ENCODE measurements at places on chromosomes 1 and 21.
A peak's percentile ranks its signal among the peaks of the same experiment; 100 is the strongest.

- DNase-seq, result no peak
Observed at GRCh38 chr1:42690477-42691156, 8.4 kb downstream of the YBX1 start.

DNA sequence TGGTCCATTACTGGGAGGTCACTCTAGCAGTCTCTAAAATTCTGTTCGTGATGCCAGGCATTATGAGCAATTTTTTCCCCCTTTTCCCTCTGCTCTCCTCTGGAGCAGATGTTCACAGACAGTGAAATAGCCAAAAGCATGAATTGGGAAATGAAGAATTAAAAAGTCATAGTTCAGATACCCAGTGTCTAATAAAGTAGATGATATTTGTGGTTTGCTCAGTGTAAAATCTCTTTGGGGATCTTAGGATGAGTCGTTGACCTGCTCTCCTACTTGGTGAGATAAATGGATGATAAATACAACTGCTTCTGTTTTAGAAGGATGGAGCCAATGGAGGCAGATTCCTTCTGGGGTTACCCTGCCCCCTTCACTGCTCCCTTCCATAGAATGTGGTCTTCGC, 56.3 kb downstream of the KIAA0040 start:
- DNase-seq, result no peak

DNA sequence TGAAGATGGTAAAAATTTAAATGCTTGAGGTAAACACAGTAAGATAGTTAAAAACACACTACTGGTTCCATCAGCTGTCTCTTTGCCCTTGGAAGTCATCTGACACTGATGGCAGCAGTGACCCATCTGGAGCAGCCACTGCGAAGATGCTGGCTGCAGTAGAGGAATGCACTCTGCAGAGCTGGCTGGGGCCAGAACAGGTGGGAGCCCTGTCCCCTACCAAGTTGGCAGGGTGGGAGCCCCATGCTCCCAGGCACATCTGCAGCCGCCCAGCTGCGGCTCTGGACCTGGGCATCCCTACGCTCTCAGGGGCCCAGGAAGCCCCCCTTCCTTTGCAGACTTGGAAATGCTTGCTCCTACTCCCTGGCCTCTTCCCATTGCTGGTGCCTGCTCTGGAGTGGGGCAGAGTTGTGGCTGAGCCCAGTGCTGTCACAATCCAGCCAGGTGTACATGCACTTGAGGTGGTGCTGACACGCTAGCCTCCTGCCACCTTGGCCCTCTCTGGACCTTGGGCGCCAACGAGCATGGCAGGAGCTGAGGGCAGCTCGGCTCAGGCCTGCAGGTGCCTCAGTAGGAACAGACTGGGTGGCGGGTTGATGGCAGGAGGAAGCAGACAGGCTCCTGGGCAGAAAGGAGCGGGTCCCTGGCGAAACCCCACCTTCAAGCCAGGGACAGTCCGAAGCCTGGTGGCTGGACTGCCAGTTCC, 227.0 kb downstream of the FGGY start:
- DNase-seq, result no peak

DNA sequence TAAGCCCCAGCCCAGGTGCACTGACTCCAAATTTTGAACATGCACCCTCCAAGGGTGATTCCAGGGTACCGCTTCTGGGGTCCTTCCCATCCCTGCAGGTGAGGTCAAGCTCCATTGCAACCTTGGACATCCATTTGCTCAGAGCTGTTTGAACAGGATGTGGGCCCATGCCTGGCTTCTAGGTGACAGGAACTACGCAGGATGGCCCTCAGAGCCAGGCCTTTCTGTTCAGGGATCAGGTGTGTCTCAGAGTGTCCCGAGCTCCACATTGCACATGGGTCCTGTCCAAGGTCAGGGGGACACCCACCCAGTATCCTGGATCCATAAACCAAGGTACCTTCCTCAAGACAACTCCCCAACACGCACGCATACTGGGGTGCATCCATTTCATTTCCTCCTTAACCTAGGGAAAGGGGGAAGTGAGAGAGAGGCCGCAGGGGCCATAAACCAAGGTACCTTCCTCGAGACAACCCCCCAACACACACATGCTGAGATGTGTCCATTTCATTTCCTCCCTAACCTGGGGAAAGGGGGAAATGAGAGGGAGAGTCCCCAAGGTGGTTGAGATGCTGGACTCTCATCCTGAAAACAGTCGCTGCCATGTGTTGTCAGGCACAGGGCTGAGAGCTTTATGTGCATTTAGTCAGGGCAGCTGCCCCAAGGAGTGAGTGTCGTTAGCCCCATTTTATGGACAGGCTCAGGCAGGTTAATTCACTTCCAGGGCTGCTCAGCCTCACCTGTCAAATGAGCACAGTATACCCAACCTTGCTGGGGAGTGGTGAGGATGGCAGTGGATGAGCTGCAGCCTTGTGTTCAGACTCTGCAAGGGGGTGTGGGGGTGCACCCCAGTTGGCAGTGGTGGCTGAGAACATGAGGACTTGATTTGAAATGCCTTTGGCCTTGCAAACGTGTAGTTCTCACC, 2.1 kb downstream of the SLC66A1 start:
- DNase-seq, result no peak

DNA sequence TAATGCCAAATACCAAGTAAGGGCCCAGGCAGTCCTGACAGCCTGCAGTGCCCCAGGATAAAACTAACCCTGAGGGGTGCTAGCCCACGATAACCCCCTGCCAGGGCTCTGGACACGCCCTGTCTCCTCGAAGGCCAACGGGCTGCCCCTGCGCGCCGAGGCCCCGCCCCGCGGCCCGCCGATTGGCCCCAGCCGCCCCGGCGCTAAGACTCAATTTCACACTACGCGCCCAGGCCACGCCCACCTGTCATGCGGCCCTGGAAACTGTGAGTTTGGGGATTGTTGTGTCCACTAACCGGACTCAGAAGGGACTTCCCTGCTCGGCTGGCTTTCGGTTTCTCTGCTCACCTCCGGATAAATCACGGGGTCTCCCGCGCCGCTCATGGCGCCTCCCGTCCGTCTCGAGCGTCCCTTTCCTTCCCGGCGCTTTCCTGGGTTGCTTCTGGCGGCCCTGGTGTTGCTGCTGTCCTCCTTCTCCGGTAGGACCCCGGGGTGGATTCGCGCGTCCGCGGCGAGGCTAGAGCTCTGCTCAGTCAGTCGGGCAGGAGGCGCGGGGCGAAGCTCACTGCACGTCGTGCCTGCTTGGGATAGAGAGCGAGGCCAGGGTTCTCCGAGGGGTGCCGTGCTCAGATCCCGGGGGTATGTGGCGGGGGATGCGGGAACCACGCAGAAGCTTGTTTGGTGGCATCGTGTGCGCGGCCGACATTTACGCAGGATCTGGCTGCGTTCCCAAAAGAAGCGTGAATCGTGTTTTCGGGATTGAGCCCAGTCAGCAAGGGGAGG, at the start of gene CR1L:
CR1L (plus strand) TSS at position 282 of the 783 bp plus-strand sequence; CDS start at position 383, 101 bp downstream.
- DNase-seq, result no peak

DNA sequence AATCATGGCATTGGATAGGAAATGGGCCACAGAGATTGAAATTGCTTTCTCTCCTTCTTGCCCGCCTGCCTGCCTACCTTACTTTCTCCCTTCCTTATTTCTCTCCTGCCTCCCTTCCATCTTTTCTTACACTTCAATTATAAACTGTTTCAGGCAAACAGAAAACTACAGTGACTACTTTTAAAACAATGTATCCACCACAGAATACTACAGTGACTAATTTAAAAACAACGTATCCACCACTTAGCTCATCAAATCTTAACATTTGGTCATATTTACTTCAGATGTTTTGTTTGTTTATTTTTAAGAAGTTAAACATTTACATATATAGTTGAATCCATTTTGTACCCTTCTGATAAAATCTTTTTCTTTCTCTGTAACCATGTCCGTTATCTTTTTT, 54.4 kb downstream of the SNRPE start:
- no peak for DNase-seq

GRCh38 chr1:197486946-197487345, 218.9 kb downstream of the CRB1 start:
- DNase-seq, result no peak

DNA sequence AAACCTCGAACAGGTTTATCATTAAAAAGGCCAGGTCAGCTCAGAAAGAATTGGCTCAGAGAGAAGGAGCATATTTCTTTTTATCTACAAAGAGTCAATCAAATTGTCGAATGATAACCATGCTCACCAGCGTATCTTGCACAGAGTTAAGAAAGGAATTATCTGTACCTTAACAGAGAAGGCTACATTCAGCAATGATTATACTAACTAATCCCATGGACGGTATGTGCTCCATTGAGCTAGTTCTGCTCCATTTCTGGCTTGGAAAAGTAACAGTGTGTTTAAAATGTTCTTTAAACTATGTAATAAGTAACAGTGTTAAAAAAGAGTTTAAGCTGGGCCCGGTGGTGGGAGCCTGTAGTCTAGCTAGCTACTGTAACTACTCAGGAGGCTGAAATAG, 4.2 kb downstream of the UBR4 start:
- no peak for DNase-seq

DNA sequence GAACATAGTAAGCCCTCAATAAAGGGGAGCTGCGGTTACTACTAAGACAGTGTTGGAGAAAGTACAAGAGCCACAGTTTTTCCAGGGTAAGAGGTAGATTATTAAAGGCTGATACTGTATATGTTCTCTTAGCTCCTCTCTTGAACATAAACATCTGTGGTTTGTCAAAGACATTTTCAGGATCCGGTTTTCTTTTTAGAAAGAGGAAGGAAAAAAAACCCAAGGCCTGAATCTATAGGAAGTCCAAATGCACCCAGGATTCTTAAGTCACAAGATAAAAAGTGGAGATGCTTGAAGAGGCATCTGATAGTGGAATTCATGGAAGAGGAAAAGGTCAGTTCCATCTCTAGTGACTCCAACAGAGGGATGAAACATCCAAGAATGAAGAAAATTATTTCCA, 24.6 kb upstream of the SLC45A3 start:
- DNase-seq, result no peak

- no peak for DNase-seq
Observed at GRCh38 chr1:224722838-224723237, 106.7 kb downstream of the CNIH3 start.

- DNase-seq, result no peak
Observed at GRCh38 chr21:14850394-14850793, 214.4 kb downstream of the NRIP1 start.

DNA sequence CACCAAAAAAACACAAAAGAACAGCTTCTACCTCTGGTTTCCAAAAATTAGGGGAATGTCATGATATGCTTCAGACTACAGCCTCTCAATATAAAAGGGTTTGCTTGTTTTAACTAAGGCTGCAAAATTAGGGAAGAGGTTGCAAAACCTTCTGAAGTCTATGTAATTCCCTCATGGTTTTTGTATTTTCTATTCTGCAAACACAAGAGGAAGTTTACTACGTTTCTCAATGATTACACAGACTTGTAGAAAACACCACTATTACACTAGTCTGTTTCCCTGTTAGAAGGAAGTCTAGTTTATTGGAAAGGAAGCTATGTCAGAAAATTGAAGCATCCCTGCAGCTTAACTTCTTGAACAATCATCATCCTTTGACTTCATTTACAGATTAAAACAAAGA, 229.7 kb upstream of the FMN2 start:
- no peak for DNase-seq

DNA sequence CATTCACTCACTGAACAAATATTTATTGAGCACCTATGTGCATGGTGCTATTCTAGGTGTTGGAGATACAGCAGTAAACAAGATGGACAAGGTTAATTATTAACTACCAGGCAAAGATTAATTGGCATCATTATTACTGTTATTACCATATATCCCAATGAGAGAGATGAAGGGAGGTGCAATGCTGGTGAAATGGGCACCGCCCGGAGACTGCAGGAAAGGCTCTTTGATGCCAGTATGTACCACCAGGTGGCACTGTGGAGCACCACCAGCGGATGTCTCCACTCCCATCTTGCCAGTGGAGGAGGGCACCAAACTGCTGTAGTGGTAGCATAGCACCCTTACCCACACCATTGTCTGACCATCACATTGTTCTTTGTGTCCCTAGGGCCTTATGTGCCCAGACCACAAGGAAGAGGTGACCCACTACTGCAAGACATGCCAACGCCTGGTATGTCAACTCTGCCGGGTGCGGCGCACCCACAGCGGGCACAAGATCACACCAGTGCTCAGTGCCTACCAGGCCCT, 3.0 kb downstream of the TRIM46 start:
- DNase-seq, result peak; percentile 47

GRCh38 chr1:33573661-33574060, 101.2 kb downstream of the ZSCAN20 start:
- no peak for DNase-seq

GRCh38 chr1:18285538-18285924, 177.9 kb downstream of the IGSF21 start:
- DNase-seq, result no peak

DNA sequence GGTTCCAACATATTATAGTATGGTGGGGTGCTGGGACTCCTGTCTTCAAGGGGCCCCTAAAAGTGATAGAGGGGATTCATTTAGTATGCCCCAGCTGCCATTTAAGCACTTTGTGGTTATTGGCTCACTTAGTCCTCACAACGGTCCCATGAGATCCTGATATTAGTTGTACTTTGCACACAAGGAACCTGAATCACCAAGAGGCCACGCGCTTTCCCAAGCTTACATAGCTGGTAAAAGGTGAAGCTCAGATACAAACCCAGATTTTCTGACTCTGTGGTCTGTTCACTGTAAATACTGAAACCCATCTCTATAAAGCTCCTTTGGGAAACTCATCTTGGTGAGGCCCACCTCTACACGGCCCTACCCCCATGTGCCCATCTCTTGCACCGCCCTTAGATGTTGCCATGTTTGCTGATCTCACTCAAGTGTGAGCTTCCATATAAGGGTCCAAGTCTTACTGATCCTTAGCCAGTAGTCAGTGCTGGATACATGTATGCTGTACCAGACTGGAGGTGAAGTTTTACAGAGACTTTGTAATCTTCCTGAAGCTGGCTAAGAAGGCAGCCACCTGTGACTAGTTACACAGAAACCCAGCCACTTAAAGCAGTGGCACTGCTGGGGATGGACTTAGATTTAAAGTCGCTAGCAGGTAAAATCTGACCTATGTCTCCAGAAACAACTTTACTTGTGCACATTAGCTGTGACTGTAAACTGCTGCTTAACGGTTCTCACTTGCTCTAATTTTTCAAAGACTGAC, 124.4 kb upstream of the HOOK1 start:
- no peak for DNase-seq

DNA sequence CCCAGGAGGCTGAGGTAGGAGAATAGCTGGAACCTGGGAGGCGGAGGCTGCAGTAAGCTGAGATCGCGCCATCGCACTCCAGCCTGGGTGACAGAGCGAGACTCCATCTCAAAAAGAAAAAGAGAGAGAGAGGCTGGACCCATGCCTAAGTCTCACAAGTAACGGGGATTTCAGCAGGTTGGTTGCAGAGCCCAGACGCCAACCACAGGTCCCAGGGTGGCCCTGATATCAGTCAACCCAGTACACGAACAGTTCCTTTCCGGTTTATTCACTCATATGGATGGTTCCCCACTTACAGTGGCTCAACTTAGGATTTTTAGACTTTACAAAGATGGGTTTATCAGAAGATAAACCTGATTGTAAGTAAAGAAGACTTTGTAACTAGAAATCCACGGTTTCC, 40.9 kb downstream of the CLSTN1 start:
- no peak for DNase-seq

DNA sequence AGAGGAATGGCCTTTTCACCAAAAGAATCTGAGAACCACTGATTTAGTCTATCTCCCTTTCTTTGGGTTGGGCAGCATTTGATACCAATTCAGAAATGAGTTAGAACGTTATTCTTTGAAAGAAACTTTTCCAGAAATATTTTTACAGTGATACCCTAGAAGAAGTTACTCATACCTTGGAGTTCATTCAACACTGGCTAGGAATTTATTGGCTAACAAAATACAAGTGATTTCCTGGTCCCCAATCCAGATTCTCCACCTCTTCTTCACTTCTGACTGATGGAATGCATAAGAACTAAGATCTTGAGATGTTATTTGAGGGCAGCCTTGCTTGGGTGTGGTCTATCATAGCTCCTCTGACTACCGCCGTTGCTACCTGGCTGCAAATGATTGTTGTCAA, 9.4 kb downstream of the C1orf162 start:
- DNase-seq, result no peak

Data from HepG2 (cell line).